ENCODE measurements at places on chromosomes 1 and 21.

- DNase-seq, result peak; percentile 47
Observed at GRCh38 chr1:7827126-7827955, 25.5 kb downstream of the UTS2 start.

DNA sequence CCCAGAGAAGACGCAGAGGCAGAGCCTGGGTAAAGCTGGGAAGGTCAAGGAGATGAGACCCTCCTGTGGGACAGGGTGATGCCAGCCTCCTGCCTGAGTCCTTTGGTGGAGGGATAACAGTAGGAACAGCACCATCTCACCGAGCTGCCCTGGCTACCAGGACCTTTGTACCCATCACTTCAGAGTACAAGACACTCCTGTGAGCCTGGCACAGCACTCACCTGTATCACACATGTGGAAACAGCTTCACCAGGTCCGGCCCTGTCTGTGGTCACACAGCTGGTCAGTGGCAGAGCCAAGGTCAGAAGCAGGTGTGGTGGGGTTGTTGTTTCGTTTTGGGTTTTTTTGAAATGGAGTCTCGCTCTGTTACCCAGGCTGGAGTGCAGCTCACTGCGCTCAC lies 5.0 kb upstream of the TMEM200B start:
- no peak for DNase-seq

GRCh38 chr1:7509598-7509997 lies 261.5 kb upstream of the VAMP3 start:
- no peak for DNase-seq

GRCh38 chr1:15932612-15933011 lies 43.3 kb downstream of the ZBTB17 start:
- DNase-seq, result no peak

DNA sequence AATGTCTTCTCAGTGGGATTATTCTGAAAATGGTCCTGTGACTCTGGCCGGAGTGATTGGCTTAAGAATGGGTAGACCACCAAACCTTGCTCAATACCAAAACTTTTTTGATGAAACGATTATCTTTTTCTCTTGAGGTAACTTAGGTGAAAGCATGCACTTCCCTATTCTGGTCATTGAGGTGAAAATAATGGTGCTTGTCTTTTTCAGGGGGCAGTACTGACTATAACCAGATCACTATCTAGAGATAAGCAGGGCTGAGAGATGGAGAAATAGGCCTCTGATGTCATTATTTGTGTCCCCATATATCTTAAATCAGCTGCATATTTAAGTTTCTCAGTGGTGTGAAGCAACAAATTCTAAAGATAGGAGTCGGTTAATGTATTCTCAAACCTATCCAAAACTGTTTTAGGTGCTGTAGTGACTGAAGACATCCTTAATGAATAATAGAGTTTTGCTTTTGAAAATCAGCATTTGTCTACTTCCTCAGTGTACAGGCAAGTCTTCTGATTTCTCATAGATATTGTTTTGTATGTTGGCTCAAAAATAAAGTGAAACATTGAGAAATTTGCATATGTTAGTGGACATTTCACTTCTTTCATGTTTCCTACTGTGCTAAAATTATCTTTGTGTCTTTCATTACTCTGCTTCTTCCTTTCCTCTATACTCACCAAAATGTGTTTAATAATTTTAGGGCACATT lies 735.3 kb upstream of the ADGRL4 start:
- DNase-seq, result no peak

- DNase-seq, result no peak
Observed at GRCh38 chr1:38334930-38335592, 288.5 kb upstream of the POU3F1 start.

DNA sequence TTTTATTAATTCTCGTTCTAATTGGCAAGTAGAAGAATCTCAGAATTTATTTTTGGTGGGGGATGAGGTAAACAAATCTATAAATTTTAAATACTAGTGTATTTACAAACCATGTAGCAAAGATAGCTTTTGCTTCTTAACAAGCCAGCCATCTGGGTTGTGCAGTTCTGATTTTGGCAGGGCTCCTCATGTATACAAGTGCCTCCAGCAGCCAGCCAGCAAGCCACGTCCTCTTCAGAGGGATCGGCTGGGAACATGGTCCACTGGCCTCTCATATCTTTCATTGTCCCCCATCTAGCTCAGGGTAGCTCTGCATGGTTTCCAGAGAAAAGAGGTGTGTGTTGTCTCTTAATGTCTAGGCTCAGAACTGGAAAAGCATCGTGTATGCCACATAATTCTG lies 659.1 kb downstream of the MRPL39 start:
- no peak for DNase-seq

DNA sequence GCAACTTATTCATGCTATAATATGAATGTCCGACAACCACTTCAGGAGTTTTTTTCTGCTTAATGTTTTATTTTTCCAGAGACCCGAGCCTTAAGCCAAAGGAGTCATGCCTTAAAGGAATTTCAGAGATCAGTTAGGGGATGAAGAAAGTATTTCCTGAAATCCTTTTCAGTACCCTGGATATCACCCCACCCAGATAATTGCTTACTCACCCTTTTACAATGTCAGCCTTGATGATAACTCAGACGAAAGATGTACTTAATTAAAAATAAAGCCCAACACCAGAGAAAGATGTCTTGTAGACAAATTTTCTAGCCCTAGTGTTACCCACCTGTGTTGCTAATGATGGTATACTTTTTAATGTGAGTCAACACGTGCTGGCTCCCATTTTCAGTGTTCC lies 124.1 kb downstream of the XCL2 start:
- DNase-seq, result no peak

- DNase-seq, result no peak
Observed at GRCh38 chr1:89975540-89976125, 19.3 kb upstream of the ZNF326 start.
